ENCODE measurements at places on chromosomes 12 and 14. TPM values are rescaled to one million over a fixed set of nuclear protein-coding genes. Genes with fewer than 3 reads are reported as not detected.

DNA sequence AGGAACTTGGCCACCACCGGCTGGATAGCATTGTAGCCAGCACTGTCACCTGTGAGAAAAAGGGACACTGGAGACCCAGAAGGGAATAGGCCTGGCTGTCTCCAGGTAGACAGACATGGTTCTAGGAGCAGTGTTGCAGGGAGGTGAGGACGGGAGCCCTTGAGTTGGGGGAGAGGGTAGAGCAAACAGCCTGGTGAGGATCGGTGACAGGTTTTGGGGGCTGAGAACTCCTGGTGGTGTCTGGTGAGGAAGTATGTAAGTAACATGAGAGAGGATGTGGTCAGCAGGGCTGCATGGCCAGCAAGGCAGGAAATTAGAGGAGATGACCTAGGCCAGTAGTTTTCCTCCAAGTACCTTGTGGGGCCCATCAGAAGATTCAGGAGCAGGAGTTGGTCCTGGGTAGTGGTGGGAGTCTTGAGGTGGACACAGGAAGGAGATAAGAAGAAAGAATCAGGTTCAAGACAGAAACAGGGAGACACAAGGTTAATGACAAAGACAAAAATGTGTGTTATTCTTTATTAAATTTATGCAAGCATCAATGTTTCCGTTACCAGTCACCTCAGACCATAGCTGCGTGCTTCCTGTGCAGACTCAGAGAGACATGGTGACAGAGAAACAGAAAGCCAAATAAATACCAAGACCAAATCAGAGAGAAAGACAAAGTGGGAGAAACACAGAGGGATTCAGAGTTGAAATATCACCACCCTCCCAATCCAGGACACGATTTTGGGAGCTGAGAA lies at the start of gene ARHGAP9:
TSS of gene ARHGAP9 (minus strand) at position 491 of the 740 bp plus-strand sequence. CDS start at position 31, 460 bp downstream.
- no peak for DNase-seq

DNA sequence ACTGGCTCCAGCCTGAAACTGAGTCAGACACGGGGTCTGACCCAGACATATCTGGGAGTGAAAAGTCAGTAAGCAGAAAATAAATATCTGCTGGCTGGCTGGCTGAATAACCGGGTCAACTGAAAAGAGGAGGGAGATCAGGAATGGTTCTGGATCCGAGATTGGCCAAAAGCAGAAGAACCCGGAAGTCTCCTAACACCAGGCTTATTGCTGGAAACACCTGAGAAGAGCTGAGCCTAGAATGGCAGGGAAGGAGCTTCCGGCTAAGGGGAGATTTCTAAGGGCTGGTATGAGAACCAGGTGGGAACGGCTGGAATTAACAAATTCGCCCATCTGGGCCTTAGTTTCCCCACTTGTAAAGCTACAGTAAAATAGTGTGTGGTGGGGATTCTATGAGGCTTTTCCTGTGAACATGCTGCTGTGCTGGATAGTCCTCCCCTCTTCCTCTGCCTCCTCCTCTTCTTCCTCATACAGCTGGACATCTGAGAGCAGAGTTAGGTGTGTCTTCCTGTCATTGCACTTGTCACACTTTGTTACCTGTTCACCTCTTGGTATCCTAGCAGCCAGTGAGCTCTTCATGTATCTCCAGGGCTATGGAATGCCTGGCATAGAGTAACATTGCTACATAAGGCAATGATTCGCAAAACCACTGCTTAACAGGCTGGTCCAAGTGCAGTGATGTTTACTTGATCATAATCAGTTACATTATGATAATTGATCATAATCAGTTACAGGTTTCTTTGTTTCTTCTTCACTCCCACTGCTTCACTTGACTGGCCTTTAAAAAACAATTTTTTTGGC lies 2.0 kb upstream of the SHMT2 start:
- DNase-seq = no peak

GRCh38 chr12:41122894-41123293 lies 65.2 kb upstream of the PDZRN4 start:
- DNase-seq = no peak

- no peak for DNase-seq
These were observed 319.2 kb downstream of the BCL11B start for GRCh38 chr14:98952593-98953350.

- no peak for DNase-seq
These were observed 26.4 kb downstream of the ACTN1 start for GRCh38 chr14:68952531-68953195.

- no peak for DNase-seq
These were observed 20.3 kb downstream of the FBRSL1 start for GRCh38 chr12:132510111-132510724.

GRCh38 chr12:87815771-87816585 lies 213.2 kb downstream of the C12orf50 start:
- no peak for DNase-seq

The RGS6 gene
- total RNA-seq = not detected

The PTGER2 gene
- total RNA-seq = not detected

The SMCO3 gene
- not detected for total RNA-seq
